DMS53 (cell line): ENCODE measurements at places on chromosomes 6 and 20.

GRCh38 chr20:57379263-57379647, 11.9 kb upstream of the RBM38 start:
- no peak for DNase-seq

GRCh38 chr20:63191400-63191799, 24.5 kb downstream of the YTHDF1 start:
- DNase-seq = peak; percentile 97

DNA sequence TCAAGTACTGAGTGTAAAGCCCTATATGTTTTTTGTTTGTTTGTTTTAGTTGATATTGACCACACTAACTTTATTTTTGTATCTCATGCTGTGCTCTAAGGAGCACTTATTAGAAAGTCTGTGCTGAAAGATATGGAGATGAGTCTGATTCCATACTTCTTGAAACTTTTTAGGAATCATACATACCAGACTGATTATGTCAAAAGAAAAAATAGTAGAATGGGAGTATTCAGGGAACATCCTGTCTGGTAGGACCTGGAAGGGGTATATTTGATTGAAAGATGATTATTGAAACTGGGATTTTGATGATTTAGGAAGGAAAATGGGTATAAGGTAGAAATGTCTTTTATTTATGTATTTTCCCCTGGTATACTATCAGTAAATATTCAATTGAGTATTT, 111.4 kb downstream of the QKI start:
- DNase-seq = no peak

GRCh38 chr20:52840041-52840440, 132.1 kb upstream of the TSHZ2 start:
- no peak for DNase-seq

DNA sequence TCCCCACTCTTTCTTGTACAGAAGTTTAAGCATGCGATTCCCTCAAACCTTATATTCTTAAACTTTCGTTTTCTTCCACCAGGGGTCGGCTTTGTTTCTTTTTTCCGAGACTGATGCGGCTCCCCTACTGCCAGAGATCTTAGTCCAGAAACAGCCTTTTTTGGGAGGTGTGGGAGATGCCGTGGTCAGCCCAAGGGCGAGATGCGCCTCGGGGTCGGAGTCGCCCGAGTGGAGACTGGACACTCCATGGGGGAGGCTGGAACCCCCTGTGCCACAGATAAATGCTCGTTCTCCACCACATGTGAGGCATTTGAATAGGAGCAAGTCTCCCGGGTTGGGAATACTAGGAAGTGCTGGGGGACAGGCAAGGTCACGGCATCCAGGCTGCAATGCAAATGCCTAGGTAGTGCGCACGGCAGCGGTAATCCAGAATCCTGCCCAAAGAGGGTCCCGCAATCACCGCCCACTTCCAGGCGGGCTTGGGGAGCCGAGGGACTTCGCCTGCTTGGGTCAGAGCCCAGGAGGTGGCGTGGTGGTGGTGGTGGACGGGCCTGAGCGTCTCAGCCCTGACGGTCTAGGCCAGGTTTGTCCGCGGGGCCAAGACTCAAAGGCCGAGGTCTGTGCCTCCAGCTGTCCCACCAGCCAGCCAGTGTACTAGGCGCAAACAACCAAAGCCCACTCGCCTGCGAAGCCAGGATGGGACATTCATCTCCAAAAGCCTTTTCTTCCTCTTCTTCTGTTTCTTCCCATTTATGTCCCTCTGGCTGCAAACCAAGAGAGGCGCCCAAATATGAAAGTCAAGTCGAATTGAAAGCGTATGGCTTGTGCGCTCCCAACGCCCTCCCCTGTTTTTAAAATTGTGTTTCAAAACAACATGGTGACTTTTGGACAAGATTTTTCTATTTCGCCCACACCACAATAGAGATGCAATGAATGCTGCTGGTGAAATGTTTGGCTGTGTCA, 39.3 kb upstream of the OSTM1 start:
- peak; percentile 60 for DNase-seq

GRCh38 chr6:44051515-44051914, 75.7 kb downstream of the MRPL14 start:
- DNase-seq = no peak

GRCh38 chr20:45462711-45463509, 6.6 kb upstream of the WFDC2 start:
- no peak for DNase-seq

DNA sequence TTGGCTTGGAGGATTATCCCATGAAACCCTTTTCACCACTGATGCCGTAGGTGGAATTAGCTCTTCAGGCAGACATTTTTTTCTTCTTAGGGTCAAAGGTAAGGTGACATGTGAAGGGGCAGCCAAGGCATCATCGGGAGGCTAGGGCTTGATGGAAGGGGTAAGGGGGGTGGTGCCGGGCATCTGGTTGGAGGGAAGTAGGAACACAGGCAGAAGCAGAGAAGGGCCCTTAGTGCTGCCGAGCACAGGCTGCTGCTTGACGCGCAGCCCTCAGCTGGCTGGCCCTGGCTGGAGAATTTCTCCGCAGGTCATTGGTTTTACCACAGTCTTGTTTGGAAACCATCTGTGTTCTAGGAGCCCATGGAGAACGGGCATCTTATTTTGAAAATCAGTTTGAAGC, 54.7 kb downstream of the TRAF3IP2 start:
- peak; percentile 21 for DNase-seq

- DNase-seq = no peak
These were observed 126.8 kb upstream of the HMGCLL1 start for GRCh38 chr6:55705451-55706440.

DNA sequence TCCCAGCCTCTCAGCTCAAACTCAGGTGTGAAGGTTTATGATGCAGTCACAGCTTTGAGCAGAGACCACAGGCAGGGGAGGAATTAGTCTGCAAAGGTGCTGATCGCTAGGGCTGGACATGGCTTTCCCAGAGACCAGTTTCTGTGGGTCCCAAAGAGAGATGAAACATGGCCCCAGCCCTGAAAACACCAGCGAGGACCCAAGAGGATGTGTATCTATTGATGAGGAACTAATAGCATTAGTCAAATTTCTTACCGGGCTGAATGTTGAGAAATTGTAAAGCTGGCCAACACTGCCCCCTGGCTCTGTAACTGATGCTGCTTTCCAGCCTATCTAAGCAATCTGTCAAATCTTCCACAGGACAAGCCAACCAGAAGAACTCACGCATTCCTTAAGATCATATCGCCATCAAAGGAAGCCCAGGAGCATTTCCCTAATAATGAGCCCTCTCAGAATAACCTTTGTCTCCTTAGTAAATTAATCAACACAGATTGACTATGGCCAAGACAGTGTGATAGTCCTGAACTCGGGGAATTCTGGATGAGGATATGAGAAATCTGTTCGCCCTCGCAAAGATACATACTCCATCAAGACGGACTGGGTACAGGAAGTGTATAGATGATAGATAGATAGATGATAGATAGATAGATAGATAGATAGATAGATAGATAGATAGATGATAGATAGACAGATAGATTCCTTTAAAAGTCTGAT, 7.8 kb upstream of the ACSS1 start:
- peak; percentile 77 for DNase-seq

DNA sequence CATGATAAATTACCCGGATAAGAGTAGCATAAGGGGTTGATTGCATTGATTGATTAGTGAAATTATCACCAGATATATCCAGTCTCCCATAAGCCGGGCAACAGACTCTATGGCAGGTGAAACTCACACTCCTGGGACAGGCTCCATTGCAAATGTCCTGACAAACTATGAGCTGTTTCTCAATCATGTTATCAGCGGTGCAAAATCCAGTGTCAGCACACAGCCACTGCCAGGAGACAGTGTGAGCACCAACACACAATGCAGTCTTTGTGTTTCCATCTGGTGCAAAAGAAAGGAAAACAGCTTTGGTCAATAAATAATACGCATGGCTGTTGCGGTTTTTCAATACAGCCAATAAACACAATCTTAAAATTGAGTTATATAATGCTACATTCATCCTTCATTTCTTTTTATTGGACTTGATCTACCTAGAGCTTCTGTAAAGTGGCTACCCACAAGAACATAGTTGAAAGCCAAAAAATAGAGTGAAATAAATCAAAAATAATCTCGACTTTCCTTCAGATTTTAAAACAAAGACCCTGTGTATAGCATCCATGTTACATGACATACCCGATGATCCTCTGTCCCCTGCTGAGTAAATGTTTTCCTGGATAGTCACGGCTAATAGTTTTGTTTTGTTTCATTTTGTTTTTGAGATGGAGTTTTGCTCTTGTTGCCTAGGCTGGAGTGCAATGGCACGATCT, 64.3 kb upstream of the AFDN start:
- DNase-seq = no peak

DNA sequence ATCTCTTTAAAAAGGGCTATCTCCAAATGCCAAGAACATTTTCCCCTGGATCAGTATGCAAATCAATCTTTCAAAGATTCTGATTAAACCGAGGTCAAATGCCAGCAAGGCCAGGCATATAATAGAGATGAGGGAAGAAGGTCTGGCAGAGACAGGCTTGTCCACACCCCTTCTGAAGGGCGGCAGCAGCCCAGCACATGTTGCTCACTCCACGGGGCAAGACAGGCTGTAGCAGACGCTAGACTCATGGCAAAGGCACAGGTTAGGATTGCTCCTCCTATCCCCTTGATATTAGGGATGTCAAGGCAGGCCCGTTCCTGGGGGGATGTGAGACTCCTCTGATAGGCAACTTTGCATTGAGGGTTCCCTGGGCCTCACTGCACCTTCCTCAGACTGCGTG, 104.7 kb upstream of the RIN2 start:
- no peak for DNase-seq
